ENCODE measurements at places on chromosomes 13 and 19.
A peak's percentile ranks its signal among the peaks of the same experiment; 100 is the strongest.

- no peak for DNase-seq
Observed at GRCh38 chr13:23833733-23834611, 55.2 kb downstream of the MIPEP start.

DNA sequence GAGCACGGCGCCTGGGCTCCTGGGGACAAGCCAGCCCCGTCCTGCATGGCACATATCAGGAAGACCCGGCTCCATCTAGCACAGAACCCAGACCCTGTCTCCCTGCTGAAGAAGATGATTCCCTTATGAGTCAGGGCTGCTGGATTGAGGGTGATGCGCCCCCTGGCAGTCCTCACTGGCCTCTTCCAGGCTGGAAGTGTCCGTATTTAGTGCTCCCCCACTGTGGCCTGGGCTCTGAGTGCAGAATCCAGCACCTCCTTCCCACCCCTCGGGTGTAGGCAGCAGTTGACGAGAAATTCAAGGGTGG, 14.9 kb downstream of the COMP start:
- no peak for DNase-seq

GRCh38 chr19:43901395-43902390, 33.4 kb downstream of the ZNF45 start:
- DNase-seq, result peak; percentile 79

DNA sequence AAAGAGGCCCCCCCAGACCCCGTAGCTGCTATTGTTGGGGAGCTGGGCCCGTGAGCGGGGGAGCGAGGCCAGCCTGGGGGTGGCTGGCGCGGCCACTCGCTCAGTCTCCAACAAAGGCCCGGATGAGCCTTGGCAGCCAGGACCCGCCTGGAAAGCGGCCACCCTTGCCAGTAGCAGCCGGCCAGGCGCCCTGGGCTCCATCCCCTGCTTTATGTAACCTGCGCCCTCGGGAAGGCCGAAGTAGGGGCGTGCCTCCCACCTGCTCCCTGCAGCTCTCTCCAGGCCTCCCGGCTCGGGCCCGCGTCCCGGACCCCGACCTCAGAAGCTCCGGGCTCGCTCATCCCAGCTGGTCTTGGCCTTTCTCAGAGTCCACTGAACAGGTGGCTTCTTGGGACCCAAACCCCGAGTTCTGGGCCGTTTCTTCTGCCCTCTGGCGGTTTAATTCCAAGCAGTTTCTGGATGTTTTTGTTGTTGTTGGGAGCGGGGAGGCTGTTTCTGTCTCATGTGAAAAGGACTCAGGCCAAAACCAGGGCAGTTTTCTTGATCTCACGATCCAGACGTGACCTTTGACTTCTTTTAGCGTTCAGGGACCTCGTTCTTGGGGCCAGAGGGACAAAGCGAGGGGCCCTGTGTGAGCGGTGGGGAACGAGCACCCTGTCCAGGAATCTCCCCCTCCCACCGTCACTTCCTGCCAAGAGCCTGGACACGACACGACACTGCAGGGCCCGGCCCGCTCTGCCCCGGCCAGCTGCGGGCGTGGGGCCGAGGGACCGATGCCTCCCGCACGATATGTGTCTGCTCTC, 1.2 kb downstream of the CDC34 start:
- DNase-seq, result no peak

DNA sequence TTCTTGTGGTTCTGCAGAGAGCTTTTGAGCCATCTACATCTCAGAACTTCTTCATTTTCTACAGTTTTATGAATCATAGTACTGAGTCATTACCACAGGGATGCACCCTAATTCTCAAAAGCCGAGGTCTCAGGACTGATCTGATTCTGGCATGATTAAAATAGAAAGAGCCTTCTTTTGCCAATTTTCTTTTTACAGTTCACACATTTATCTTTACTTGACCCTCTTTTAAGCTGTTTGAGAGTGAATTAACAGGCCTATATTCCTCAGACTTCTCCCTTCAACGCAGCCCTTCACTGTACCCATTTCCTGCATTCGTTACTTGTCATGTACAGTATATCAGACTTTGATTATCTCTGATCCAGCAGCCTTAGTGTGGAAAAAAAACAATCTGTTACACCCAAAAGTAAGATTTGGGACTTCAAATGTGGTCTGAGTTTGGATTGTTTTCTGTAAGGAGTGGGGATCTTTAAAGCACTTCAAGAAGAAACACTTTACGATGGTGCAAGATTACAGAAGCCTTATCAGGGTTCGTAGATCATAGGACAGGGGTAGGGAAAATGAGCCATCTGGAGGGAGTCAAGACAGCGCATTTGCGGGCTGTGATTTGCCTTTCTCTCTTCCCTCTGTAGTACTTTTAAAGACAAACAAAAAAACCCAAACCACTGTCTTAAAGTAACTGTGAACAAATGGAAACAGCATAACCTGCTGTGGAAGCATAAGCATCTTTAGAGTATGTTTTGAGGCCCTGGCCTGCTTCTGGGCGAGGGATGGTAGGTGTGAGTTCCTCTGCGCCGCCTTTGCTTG, 15.3 kb upstream of the GPR183 start:
- no peak for DNase-seq

GRCh38 chr13:33934343-33934742, 116.4 kb downstream of the RFC3 start:
- DNase-seq, result no peak

DNA sequence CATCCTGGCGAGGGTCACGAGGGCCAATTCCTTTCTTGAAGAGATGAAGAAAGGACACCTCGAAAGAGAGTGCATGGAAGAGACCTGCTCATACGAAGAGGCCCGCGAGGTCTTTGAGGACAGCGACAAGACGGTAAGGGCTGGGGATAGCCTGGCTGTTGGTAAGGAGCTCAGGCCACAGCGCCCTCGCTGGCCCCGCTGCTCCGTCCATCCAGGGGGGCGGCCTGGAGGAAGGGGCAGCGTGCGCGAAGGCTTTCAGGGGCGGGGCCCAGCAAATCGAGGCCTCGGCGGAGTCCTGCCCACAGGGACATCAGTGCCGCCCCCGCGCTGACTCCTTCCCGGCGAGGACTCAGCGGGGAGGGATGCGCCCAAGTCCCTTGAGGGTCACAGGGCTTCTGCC, 6.9 kb downstream of the F10 start:
- no peak for DNase-seq

GRCh38 chr13:101447852-101448251, 4.6 kb upstream of the ITGBL1 start:
- DNase-seq, result no peak

GRCh38 chr13:111037927-111038326, 77.2 kb upstream of the ARHGEF7 start:
- no peak for DNase-seq

- DNase-seq, result no peak
Observed at GRCh38 chr19:50202386-50202785, 1.0 kb upstream of the MYH14 start.

- no peak for DNase-seq
Observed at GRCh38 chr19:33394723-33395560, 21.4 kb downstream of the CEBPG start.

GRCh38 chr13:71503781-71504180, 363.2 kb downstream of the DACH1 start:
- no peak for DNase-seq

- no peak for DNase-seq
Observed at GRCh38 chr13:22454586-22454985, 726.2 kb upstream of the SGCG start.

GRCh38 chr13:29743201-29743786, 107.1 kb downstream of the UBL3 start:
- DNase-seq, result no peak

DNA sequence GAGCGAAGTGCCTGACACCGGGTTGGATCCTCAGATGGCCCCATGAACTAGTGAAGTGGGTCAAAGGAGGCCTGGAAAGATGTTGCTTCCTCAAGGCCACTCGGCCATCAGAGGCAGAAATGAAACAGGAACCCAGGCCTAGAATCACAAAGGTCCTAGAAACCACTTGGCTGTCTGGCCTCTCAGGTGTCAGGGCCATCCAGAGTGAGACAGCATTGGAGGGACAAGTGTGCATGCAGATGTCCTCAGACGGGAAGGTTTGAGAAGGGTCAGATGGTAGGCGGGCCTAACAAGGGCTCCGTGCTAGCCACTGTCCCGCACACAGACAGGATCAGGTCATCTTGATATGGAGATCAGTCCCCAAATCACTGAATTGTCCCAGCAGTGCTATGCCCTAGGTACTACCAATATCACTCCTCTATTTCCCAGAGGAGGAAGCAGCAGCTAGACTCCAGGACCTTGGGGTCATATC, 14.3 kb downstream of the CCDC97 start:
- DNase-seq, result no peak

DNA sequence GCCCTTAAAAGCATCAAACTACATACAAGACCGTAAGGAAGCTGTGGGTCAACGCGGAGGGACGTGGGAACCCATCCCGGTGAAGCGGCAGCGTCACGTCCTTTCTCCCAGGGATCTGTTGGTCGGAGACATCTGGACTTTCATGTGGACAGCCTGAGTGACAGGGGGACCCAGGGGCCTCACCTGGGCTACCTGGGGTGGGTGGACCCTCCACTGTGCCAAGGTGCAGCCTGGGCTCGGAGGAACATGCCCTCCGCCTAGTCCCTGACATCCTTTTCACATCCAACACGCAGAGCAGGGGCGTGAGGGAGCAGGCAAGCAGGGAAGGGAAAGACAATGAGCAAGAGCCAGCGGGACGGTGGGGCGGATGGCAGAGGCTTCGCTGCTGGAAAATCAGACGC, 13.8 kb upstream of the GARIN5A start:
- no peak for DNase-seq

- no peak for DNase-seq
Observed at GRCh38 chr19:36775768-36776167, 3.2 kb upstream of the ZNF850 start.

- no peak for DNase-seq
Observed at GRCh38 chr13:48892053-48892687, 83.5 kb upstream of the FNDC3A start.

GRCh38 chr19:18173054-18173571, 500 bp upstream of the IFI30 start:
- DNase-seq, result no peak

- DNase-seq, result no peak
Observed at GRCh38 chr19:41527089-41527488, 48.9 kb upstream of the CEACAM21 start.

DNA sequence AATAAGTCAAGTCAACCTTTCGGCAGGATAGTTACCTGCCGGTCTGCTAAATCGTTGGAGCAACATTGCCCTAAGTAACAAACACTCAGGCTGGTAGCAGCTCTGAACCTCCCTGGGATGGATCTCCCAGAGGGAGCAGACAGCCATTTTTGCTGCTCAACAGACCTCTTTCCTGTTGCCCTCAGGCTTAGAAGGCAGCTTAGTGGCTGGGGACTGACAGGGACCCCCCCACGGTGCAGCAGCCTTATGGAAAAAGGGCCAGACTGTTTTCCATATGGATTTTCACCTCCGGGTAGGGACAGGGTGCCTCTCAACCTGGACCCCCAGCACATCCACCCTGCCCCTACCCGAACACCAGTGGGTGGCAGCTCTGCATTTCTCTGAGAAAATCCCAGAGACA, 49.7 kb downstream of the UBL3 start:
- DNase-seq, result no peak

DNA sequence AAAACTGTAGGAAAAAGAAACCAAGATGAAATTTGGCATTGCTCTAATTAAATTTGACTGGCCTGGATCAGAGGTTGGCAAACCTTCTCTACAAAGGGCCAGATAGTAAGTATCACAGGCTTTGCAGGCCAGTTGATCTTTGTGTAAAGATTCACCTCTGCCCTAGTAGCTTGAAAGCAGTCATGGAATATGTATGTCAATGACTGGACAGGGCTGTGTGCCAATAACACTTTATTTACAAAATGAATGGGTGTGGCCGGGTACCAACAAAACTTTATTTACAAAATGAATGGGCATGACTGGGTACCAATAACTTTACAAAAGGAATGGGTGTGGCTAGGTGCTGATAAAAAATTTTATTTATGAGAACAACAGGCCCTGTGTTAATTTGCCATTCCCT, 20.0 kb downstream of the SIN3B start:
- no peak for DNase-seq

DNA sequence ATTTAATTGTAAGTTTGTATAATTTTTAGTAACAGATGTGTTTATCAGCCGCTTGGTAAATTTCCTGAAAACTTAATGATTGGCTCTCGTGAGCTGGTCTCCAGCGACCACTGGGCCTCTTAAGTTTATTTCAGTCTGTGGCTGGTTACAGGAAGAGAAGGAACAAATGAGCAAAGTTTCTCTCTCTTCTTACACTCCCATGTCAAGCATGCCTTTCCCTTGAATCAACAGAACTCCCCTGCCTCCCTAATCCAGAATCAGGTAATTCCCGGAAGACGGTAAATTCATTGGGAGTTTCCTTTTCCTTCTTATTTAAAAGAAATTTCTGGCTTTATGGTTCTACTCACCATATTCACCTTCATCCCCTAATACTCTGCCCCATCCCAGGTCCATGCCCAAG, 52.5 kb upstream of the POMP start:
- DNase-seq, result no peak

GRCh38 chr13:26348966-26349365, 95.0 kb downstream of the CDK8 start:
- no peak for DNase-seq

DNA sequence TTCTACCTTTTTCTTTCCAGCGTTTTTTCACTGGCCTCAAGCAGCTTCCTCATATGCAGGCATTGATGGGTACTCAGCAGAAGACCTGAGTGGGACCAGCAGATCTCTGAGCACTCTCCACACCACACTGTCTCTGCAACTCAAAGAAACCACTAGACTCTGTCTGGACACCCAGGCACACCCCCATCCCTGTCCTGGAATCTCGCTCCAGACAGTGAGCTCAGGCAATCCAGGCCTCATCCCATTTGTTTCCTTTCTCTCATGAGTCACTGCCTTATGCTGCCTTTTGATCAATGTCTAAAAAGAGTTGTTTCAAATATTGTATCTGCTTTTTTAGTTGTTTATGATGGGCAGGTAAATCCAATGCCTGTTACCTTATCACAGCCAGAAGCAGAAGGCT, 19.7 kb upstream of the POP4 start:
- DNase-seq, result no peak

DNA sequence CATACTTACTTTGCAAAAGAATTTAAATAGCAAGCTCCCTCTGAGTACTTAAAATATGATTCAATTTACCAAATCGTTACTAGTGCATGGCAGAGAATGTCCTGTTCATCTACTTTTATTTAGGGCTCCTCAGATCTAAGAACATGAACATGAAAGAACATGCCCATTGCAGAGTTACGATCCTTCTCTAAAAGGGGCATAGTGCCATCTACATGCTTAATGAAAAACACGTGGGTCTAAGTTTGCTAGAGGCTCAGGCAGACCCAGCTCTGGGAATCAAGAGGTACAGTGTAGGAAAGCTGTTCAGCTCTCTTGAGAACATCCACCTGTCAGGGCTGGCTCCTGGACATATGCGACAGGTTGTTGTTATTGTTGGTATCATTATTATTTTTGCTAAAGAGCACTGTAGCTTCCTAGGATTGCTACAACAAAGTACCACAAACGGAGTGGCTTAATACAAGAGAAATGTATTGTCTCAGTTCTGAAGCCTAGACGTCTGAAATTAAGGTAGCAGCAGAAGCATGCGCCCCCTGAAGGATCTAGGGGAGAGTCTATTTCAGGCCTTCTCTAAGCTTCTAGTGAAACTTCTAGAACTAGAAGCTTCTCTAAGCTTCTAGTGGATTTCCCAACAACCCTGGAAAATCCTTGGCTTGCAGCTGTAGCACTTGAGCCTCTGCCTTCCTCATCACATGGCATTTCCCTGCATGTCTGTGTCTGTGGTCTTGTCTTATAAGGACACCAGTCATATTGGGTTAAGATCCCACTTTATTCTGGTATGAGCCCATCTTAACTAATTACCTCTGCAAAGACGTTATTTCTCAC, 133.9 kb downstream of the DCT start:
- no peak for DNase-seq

Data from NCI-H774 (cell line).